ENCODE measurements at places on chromosomes 7 and 10.
A peak's percentile ranks its signal among the peaks of the same experiment; 100 is the strongest.

DNA sequence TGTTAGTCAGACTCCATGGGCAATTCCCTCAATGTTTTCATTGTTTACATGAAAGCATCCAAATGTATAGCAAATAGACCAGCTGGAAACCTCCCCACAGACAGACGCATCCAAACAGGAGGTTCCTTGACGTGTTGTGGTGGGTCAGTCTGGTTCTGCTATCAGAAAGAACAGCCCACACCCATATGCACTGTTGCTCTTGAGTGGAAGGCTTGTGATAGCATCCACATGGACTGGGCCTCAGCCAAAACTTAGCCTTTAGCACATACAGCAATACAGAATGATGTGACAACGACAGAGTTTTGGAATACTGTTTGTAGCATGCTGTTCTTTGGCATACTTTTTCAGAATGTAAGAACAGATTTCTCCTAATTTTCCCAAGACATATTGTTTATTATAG lies 299.2 kb upstream of the ETV1 start:
- DNase-seq = no peak

- no peak for DNase-seq
Observed at GRCh38 chr10:121449482-121449924, 148.7 kb downstream of the FGFR2 start.

DNA sequence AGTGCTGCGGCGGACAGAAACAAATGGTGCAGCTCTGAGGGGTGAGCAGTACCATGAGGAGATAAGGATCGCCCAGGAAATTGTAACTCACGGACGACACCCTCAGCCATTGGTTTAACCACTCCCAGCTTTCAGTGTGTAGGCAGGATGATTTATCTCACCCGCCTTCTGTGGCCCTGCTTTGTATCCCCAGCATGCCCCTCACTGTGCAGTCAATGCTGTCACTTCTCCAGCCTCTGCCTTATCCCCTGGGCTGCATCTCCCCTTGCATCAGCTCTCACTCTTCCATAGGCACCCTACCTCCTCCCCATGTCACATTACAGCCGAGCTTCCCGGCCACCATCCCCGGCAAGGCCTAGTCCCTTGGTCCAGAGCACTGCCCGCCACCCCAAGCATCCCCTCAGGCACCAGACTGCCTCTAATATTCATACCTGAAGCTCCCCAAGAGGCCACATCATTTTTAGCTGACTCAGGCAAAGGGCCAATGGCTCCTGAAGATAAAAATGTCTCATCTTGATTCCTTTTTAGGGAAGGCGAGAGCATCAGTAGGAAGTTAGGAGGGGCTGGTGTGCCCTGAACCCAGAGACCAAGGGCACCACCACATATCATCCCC lies 77.1 kb downstream of the CARD11 start:
- DNase-seq = no peak

DNA sequence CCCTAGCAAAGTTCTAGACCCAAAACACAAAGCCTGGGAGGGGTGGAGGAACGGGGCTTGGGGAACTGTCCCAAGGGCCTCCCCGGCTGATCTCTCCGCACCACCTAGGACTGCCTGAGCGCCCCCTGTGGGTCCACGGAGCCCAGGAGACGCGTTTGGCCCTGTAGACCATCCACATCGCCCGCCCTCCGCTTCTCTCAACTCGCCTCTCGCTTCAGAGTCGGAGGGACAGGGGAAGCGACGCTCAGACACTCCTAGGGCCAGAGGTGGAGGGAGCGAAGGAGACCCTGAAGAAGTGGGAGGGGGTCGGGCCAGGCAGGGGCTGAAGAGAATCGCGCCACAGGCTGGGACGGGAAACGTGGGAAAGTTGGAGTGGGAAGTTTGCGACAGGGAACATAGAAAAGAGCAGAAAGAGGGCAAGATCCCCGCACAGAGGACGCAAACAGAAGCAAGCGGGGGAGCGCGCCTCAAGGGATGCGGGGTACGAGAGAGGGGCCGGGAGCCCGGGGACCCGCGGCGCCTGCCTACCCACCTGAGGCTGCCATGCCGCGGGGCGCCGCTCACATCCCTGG lies 378 bp downstream of the PIK3AP1 start:
- no peak for DNase-seq

GRCh38 chr7:118615-119391 lies 73.6 kb upstream of the FAM20C start:
- DNase-seq = peak; percentile 24

DNA sequence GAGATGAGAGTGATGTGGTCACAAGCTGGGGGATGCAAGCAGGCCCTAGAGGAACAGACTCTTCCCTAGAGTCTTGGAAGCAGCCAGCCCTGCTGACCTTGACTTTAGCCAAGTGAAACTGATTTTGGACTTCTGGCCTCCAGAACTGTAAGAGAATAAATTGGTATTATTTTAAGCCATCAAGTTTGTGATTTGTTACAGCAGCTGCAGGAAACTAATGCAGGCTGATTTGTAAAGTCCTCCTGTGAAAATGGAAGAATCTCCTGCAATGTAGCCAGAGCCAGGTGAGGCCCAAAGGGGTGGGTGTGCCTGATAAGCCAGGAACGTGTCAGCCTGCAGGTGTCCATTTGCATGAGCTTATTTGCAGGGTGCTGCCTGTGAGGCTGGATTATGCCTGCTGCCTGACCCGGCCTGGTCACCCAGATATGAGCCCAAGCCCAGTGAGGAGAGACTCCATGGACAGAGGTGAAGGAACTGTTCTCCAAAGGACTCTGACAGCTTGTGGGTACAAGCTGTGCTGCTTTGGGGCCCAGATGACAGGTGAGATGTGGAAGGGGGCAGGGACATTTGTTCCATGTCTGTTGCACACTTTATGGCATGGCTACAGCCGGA lies 24.6 kb upstream of the PLEKHA1 start:
- no peak for DNase-seq

DNA sequence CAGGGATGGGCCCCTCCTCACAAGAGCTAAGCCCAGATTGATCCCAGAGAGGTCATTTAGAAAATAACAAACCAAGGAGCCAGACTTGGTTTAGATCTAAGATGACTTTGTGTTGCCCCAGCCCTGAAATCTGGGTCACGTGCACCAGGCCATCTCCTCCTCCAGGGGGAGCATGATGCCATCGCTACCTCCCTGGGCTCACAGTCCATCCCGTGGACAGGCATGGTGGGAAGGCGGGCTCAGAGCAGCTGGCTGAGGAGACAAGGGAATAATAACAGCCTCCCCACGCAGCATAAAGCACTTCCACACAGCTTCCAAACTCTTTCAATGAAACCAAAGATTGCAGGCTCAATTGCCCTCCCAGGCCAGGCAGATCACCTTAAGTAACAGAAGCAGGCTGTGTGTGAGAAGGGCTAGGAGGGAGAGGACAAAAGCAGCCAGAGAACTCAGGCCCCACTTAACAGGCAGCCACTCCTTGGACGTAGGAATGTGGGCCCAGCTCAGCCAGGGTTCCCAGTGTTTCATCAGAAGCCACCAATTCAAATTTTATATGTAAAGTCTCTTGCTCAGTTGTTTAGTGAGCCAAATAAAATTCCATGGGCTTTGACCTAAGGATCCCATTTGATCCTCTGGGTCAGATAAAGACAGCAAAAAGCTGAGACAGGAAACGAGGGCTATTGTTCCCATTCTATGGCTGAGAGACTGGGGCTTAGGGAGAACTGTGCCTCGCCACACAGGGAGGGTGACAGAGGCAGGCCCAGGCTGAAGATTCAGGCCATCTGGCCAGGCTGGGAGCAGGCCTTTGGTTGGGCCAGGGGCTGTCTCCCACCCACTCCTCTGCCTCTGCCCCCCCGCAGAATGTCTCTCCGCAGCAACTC lies 100.2 kb downstream of the COL13A1 start:
- no peak for DNase-seq

DNA sequence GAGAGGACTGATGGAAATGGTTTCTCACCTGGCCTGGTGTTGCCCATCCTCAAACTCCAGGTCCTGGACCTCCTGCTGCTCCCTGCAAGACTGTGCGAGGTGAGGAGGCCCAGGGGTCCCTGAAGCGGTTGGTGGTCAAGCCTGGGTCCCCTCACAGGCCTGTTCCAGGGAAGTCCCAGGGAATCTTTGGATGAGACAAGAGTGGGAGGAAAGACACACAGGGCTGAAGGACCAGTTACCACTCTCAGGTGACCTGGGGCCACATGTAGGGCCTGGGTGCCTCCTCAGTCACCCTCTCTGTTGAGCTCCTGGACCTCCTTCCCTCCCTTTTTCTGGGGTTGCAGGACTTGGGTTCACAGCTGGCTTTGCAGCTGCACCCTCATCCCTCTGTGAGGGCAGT lies 42.6 kb upstream of the CXCL12 start:
- no peak for DNase-seq

GRCh38 chr7:97671571-97671970 lies 60.3 kb upstream of the TAC1 start:
- no peak for DNase-seq

All from globus pallidus (tissue), 1 donor.